Left forelimb (tissue), 1 donor: ENCODE measurements at places on chromosomes 3 and 15.

- peak; percentile 34 for DNase-seq
Observed at GRCh38 chr3:195042743-195043606, 228.0 kb downstream of the XXYLT1 start.

GRCh38 chr3:95468331-95468730 is 1346.1 kb upstream of the EPHA6 start:
- DNase-seq = no peak

- no peak for DNase-seq
Observed at GRCh38 chr15:82803793-82804574, 1.9 kb downstream of the FSD2 start.

DNA sequence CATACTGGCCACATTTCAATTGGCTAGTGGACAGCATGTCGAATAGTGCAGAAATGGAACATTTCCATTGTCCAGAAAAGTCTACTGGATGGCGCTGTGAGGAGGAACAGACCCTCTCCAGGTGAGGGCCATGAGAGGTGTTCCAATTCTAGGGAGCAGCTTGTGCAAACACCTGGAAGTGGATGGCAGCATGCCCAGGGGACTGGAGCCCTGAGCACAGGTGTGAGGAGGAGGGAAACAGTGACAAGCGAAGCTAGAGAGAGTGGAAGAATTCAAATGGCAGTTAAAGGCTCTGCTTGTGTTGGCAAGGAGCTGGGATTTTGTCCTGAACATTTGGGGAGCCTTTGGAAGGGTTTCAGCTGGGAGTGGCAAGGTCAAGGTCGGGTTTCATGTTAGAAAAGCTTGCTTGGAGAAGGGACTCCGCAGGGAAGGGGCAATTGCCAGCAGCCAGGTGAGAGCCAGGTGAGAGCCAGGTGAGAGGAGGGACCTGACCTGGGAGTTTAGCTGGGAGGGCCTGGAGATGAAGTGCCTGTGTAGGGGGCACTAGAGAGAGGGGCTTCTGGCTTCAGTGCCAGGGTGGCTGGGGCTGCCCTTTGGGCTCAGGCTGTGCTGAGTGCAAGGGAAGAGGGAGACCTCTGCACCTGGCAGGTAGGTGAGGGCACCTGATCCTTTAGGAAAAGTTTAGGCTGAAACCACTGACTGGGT is 93.8 kb downstream of the LINGO1 start:
- peak; percentile 62 for DNase-seq

DNA sequence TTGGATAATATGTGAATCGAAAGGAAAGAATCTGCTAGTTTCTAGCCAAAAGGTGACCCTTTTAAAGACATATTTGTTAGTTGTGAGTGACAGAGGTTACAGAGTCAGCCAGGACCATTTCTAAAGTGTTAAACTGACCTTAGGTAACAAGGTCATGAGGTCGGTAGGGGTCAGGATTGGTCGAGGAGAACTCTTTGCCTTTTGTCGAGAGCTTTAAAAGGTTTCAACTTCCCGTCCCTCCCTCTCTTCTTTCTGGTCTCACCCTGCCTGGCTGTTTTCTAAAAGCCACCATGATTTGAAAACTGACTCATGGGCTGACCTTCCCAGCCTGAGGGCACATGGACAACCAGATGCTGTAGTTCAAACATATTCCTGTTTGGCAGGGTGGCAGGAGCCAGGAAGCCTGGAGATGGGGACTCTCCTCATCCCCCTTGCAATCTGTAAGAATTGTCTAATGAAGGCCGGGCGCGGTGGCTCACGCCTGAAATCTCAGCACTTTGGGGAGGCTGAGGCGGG is 25.8 kb upstream of the PRTG start:
- no peak for DNase-seq

DNA sequence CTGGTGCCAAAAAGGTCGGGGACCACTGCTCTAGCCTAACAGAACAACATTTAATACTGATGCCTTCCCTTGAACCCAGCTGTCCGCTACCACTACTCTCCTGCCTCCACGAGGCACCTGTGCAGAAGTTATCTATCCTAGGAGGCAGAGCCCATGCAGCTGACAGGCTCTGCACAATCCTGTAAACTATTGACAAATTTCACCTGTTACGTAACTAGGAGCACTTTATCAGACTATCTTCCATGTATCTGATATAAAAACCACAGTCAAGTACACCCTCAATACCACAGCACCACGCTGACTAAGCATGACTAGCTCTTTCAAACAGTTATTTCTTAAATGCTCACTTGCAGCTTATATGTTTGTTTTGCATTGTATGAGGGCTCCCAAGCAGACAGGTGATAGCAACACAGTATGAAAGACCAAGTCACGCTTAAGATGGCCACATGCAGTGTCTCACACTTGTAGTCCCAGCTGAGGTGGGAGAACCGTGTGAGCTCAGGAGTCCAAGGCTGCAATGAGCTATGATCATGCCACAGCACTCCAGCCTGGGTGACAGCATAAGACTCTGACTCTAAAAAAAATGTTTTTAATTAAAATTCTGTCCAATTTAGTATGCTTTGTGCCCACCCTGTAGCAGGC is 4.5 kb upstream of the IL17RC start:
- no peak for DNase-seq

DNA sequence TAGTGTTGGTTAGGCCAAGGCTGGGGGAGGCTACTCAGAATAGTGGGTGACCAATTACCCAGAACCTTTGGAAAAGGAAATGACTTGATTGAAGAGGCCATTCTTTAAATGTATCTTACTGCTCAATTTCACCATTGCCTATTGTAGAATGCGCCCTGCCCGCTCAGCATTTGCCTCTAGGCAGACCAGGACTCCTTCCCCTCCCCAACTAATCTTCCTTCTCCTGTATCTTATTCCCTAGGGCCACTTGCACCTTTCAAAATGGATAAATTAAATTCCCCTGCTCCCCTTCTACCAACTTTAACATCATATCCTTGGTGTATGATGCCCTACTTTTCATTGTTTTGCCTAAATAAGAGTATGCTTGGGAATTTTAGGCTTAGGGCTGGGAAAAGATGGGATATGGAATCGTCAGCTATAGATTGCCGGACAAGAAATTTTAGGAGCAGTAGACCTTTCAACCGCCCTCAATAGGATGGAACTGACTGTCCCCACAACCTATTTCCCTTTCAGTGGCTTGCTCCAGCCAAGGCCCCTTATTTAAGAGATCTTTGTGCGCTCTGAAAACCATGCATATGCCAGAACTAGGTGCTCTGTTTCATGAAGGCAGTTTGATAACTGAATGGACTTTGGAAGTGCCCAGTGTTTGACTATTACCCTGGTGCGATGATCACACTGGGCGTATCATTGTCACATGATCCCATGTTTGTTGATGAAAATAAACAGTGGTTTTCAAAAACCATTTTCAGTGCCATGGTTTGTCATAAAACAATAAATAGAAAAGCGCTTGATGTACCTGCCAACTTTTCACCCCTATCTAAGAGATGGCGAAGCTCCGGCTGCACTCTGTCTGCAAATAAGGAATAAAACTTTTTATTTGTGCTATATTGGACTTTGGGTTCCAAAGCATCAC is 74.3 kb upstream of the TSEN2 start:
- no peak for DNase-seq

DNA sequence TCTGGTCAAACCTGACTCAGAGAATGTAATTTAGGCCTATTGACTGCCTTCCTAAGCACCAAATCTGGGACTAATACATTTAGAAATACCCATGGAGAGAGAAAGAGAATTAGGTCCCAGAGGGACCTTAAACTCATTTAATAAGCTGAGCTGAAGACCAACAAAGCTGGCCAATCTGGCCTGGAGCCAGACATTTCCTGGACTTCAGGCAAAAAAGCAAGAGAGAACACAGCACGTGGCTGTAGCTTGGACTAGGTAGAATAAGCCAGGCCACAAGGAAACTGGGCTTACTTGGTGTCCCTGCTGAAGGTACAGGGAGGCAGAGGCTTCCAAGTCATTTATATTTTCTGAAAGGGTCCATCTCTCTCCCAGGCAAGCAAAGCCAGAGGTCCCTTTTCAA is 88.1 kb downstream of the RTP4 start:
- DNase-seq = no peak

DNA sequence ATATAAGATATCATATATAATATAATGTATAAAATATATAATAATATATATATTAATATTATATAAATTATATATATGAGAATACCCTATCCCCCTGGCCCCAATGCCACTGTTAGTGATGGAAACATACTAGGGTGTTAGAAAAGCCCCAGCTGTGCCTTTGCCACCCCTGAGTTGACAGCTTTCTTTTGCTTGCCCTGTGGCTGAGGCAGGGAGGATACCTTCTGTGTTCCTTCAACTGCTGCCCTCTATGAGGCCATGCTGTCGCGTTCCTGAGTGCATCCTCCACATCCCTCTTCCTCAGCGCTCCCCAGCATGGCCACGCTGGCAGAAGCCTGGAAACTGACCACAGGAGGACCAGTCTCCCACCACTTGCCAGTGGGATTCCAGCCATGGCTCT is 26.3 kb downstream of the FAN1 start:
- no peak for DNase-seq

- no peak for DNase-seq
Observed at GRCh38 chr15:23897531-23897930, 210.4 kb upstream of the NDN start.

DNA sequence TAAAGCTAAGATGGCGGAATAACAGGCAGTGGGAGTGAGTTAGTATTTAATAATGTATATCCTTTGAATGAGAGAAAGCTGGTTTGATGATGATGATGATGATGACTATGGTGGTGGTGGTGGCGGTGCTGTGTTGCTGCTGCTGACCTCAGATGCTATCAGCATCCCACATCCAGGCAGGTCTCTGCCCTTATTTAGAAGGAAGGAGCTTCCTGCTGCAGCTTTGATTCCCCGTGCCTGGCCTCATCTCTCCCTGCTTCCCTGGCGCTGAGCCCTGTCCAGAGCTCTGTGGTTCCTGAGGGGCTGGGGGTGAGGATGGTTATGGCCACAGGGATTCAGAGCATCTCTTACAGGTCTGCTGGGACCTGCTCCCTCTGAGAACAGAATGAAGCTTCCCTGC is 73.1 kb downstream of the RAB11A start:
- DNase-seq = no peak

GRCh38 chr3:160403028-160403545 is 3.6 kb downstream of the SMC4 start:
- DNase-seq = no peak

DNA sequence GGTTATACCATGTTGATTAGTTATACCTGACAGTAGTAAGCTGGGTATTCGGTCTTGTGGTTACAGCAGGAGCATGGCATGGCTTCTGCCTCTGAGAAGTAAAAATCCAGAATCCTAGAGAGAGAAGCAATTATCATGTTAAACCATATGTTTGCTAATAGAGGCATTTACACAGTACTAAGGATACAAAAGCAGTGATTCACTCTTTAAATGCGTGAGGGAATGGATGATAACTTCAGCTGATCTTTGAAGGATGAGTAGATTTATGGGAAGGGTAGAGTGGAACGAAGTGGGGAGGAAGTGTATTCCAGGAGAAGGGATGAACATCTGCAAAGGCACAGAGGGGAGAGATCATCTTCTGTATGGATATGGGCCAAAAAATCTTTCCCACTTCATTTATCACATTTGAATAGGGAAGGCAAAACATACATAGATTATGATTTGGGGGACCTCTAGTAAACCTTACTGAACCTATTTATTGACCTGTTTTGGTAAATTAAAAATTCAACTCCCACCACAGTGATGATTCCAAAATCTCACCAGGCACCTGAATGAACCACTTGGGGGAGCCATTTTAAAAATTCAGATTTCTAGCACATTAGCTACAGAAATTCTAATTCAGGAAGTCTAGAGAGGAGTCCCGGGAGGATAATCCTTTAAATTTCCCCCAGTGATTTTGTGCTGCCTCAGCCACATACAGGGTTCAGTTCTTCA is 35.1 kb downstream of the IGSF10 start:
- DNase-seq = no peak

DNA sequence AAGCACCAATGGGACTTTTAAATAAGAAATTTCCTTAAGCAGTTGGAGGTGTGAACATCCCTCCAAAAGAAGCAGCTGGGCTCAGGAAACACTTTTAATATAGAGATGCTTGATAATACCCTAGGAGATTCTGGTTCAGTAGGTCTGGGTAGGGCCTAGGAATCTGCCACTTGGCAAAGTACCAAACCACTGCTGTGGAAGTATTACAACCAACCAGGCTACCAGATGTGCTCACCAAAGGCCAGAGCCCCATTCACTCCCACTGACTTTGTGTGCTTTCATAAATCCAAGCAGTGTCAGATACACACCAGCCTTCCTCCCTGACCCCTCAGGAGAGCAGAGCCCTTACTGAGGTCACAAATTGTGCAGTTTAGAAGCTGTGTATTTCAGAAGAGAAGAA is 162.6 kb downstream of the CCNL1 start:
- no peak for DNase-seq

- no peak for DNase-seq
Observed at GRCh38 chr15:68897016-68897415, 33.3 kb upstream of the SPESP1 start.

DNA sequence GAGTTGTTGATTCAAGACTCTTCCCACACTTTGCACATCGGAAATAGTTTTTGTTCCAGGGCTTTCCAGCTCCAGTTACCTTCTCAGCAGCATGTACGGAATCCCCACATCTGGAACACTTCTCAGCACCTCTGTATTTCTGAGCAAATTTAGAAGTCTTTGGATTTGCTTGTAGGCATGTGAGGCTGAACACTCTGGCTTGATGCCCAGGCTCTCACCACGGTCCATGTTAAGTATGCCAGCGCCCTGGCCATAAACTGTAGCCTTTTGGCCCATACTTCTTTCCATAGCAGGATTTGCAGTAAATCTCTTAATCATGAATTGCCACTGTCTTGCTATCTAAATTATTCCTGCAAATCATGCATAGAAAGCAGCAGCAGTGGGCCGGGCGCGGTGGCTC is 24.4 kb downstream of the ATP2C1 start:
- no peak for DNase-seq

GRCh38 chr15:58227706-58228543 is 89.7 kb downstream of the AQP9 start:
- DNase-seq = no peak

GRCh38 chr3:42762046-42762724 is 10.9 kb downstream of the CCDC13 start:
- no peak for DNase-seq

- DNase-seq = peak; percentile 60
Observed at GRCh38 chr3:14146381-14147065, 21.7 kb downstream of the TMEM43 start.

DNA sequence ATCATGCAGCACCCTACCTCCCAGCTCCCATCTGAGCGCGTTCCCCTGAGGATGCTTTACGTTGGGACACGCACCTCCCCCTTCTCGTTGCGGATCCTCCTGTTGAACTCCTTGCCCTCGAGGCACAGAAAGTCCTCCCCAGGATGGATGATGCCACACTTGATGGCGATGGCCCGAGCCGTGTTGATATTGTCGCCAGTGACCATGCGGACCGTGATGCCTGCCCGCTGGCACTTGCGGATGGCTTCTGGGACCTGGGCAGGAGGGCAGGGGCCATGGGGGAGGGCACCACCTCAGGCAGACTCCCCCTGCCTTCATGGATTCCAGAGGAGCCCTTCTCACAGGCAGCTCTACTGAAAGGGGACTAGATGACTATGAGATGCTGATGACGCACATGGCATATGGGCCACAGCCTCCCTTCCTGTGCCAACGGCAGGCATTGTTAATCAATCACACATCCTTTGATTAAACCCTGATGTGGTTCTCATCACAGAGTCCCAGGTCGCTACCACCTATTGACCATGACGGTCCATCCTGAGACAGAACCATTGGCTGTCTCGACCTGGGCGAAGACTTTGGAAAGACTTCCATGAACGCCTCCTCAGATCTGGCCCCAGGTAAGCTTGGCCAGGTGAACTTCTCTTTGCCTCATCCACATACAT is 29.5 kb upstream of the SEC13 start:
- DNase-seq = no peak
